ENCODE measurements at places on chromosomes 13 and 19.

DNA sequence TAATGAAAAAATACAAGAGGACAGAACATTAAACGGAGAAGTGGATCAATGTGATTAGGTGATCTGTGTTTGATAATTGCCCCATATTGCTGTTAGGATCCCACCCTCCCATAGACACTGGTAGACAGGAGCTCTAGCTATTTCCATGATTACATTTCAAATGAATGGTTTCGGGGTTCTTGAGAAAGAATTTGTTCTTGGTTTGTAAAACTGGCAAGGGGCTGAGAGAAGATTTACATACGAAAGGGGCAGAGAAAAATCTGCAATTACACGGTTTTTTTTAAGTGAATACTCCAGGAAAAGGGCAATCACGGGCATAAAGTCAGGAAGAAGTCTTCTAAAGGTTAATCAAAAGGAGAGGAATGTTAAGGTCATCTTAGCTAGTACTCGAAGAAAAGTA lies 2125.7 kb upstream of the PCDH20 start:
- no peak for DNase-seq

DNA sequence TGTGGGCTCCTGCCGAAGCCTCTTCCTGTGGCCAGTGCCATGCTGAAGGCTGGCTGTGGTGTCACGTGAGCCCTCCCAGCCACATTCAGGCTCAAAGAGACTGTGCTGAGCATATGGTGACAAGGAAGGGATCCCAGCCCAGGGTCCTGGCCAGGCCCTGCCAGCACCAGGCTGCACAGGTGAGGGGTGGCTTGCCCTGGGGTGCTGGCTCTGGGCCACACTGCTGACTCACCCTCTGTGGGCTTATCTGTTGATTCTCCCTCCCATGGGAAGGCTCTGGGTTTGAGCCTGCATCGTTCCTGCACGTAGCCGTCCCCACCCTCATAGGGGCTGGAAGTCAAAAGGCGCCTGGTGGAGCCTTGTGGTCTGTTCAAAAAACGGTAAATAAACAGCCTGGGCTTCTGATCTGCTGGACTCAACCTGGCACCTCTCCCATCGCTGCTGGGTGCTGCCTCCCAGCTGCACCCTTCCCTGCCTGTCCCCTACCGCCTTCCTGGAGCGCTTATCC lies 31.1 kb downstream of the DNM2 start:
- DNase-seq = no peak

GRCh38 chr19:30882411-30883005 lies 466.7 kb downstream of the TSHZ3 start:
- no peak for DNase-seq

- DNase-seq = no peak
Observed at GRCh38 chr19:3346677-3347353, 19.6 kb upstream of the NFIC start.

DNA sequence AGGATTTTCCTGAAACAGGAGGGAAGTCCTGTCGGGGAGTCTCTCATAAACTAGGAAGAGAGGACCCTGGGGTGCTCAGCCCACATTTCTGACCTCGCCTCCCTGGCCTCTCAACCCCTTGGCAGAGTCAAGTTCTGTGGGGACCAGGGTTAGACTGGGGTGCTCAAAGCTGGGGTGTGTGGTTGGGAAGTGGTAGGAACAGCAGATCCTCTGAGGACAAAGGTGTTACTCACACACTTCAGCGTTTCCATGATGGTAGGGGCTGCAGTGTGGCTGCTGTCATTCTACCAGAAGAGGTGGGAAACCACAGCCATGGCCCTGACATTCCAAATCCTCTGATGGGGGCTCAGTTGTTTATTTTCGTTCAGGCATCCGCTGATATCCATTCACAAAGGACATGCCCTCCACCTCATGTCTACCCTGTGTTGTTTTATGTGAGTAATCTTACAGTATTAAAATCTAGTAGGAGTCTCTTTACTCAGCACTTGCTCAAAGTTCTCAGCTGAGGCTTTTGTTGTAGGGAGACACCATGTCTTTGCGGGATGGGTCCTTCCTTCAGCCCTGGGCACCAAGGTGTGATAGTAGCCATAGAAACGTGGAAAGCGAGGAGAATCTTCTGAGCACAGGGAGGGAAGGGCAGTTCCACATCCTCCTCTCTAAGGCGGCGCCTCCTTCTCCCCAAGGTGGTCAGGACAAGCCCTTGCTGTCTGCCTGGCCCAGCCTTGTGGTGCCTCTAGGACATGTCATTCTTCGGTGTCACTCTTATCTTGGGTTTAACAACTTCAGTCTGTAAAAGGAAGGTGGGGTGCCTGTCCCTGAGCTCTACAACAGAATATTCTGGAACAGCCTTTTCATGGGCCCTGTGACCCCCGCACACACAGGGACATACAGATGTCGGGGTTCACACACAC lies 1.5 kb downstream of the KIR2DL3 start:
- DNase-seq = no peak

DNA sequence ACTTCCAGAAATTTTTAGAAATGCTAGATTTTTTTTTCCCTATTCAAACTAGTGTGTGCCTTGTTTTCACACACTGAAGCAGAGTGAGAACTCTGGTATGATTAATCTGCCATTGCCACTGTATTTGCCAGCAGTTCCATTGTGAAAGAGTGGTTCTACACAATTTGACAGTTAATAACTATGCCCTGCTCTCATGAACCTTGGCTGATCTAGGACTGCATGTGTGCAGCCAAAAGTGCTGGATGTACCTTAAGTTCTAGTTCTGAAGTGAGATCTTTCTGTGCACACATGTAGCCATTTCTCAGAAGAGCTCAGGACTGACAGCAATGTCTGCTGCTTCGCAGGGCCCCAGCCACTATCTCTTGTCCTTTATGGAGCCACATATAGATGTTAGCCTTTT lies 328.2 kb upstream of the SPRY2 start:
- DNase-seq = no peak

- no peak for DNase-seq
Observed at GRCh38 chr13:109787135-109787954, 962 bp upstream of the IRS2 start.

GRCh38 chr19:14735915-14736314 lies 42.4 kb downstream of the ADGRE2 start:
- no peak for DNase-seq

Measured in GM13976 (cell line).